ENCODE measurements at places on chromosomes 7 and 10. TPM values are rescaled to one million over a fixed set of nuclear protein-coding genes. Genes with fewer than 3 reads are reported as not detected.

CLIP2 gene
- 39.8 TPM for total RNA-seq

NKX1-2 gene
- 34.9 TPM for total RNA-seq

PHYHIPL gene
- 0.48 TPM for total RNA-seq

MAGI2 gene
- total RNA-seq, result 27.3 TPM

CCDC172 gene
- total RNA-seq, result 3.6 TPM

RPEL1 gene
- not detected for total RNA-seq

CRPPA gene
- 0.71 TPM for total RNA-seq

OPN4 gene
- total RNA-seq, result not detected

SIRT1 gene
- total RNA-seq, result 70.9 TPM

KLHDC10 gene
- 21.1 TPM for total RNA-seq

CDCA7L gene
- total RNA-seq, result 166 TPM

AKR1C4 gene
- total RNA-seq, result not detected

CPXM2 gene
- total RNA-seq, result 2.9 TPM

BLVRA gene
- 32.9 TPM for total RNA-seq

GIMAP7 gene
- total RNA-seq, result not detected

SLC13A1 gene
- total RNA-seq, result not detected

UCMA gene
- total RNA-seq, result 4.1 TPM

TUBAL3 gene
- not detected for total RNA-seq

RAB19 gene
- 9.8 TPM for total RNA-seq

LEP gene
- total RNA-seq, result not detected

SLC39A12 gene
- total RNA-seq, result not detected

PARP12 gene
- 9.0 TPM for total RNA-seq

LIPF gene
- not detected for total RNA-seq

FAM20C gene
- 34.7 TPM for total RNA-seq

SEMA3C gene
- total RNA-seq, result 0.98 TPM

FBXL13 gene
- 1.2 TPM for total RNA-seq

CDHR1 gene
- total RNA-seq, result 10.5 TPM

KCNIP2 gene
- 4.7 TPM for total RNA-seq

CAMK1D gene
- total RNA-seq, result 10.6 TPM

UPK3B gene
- 20.6 TPM for total RNA-seq

ATOH7 gene
- total RNA-seq, result 0.39 TPM

C10orf143 gene
- 2.0 TPM for total RNA-seq

TMEM270 gene
- not detected for total RNA-seq

PTN gene
- 28.6 TPM for total RNA-seq

ADIRF gene
- not detected for total RNA-seq

GJD4 gene
- total RNA-seq, result not detected

SNCG gene
- 4.8 TPM for total RNA-seq

IFIT3 gene
- 0.84 TPM for total RNA-seq

SPDYE6 gene
- total RNA-seq, result not detected

COBL gene
- 36.5 TPM for total RNA-seq

FAM25G gene
- not detected for total RNA-seq

ZNF33A gene
- 46.8 TPM for total RNA-seq

IL15RA gene
- 0.98 TPM for total RNA-seq

TNPO3 gene
- total RNA-seq, result 99.2 TPM

HYAL4 gene
- not detected for total RNA-seq

TEX36 gene
- total RNA-seq, result not detected

SPDYE5 gene
- not detected for total RNA-seq

TLX1 gene
- total RNA-seq, result not detected

Measured in H1 (cell line).